ENCODE measurements at places on chromosomes 5 and 9.
A peak's percentile ranks its signal among the peaks of the same experiment; 100 is the strongest.

GRCh38 chr5:91443023-91443422 is 59.9 kb upstream of the ARRDC3 start:
- no peak for DNase-seq

GRCh38 chr5:128799945-128800344 is 165.3 kb upstream of the SLC27A6 start:
- no peak for DNase-seq

DNA sequence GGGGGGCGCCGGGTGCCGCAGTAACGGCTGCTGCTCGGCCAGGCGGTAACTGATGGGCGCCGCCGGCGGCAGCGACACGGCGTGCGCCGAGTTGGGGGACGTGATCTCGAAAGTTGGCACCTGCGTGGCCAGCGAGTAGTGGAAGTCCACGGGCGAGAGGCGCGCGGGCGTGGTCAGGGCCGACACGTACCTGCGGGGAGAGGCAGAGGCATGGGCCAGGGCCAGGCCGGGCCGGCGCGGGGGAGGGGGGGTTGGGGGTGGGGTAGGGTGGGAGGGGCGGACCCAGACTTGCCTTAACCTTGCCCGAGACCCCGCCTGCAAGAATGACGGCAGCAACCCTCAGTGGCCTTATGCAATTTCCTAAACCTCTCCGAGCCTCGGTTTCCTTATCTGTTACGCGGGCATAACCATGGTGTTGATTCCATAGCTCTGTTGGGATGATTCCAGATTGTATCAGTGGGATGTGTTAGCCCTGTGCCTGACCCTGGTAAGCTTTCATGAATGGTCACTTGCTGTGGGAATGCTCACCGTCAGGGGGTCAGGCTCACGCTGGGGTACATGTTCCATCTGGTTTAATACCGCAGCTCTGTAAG is 53.0 kb downstream of the PSD2 start:
- no peak for DNase-seq

DNA sequence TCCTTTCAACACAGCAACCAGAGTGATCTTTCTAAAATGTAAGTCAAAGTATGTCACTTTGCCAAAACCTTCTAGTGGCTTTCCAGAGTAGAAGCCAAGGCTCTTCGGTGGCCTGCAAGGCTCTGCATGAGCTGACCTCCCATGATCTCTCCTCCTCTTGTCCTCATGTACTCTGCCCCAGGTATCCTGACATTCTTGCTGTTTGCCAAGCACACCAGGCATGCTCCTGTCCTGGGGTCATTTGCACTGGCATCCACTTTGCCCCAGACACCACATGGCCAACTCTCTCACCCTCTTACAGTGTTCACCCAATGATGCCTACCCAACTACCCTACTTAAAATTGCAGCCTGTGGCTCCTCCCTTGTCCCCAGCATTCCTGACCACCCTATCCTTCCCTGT is 86.3 kb downstream of the ZNF618 start:
- DNase-seq: no peak

GRCh38 chr5:141646026-141646425 is 5.2 kb downstream of the FCHSD1 start:
- no peak for DNase-seq

DNA sequence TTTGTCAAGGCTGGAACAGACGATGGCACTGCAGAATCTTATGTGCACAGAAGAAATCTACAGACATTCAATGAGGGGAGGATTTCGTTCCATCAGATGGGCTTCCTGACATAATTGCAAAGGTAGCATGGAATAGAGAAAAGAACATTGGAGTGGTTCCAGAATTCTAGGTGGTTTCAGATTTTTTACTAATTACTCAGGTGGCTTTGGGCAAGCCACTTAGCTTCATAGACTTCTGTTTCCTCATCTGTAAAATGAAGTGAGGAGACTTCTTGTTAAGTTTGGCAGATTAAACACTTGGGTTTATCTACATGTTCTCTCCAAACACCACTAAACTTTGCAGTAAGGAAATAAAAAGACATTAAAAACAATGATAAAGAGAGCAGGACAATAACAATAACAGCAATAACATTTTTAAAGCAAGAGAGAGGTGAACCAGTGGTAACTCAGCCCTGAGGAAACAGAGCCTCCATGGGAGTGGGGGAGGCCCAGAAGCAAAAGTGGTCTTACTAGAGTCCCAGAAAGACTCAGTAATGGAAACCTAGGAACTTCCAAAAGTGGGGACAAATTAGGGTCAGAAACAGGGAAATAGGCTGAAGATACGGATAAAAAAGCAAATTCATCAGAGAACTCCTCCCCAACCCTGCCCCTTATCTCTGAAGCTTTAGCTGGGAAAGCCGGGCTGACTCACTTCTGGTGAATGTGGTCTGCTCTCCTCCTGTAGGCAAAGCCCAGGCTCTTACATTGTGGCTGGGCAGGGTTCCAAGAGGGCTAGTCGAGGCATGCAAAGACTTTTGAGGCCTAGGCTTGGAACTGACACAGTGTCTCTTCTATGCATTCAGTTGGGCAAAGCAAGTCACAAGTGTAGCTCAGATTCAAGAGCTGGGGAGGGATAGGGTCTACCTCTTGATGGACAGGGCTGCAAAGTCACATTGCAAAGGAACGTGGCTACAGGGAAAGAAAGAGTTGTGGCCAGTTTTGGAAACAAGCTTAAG is 11.8 kb upstream of the ACTBL2 start:
- DNase-seq: no peak

GRCh38 chr5:80161165-80161564 is 94.7 kb downstream of the SERINC5 start:
- DNase-seq: no peak

DNA sequence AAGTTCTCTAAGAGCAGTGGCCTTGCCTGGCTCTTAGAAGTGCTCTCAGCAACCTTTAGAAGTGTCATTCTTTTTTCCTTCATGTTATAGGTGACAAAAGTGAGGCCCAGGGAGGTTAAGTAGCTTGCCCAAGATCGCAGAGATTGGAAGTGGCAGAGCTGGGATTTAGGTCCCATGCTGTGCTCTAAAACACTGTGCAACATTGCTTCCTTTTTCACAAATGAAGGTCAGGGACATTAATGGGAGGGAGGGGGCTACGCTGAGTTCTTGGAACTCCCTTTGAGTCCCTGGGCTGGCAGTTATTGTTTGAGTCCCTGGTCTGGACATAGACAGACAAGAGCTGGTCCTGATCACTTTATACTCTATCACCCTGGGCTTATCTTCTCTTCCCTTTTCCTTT is 45.3 kb downstream of the PAM start:
- DNase-seq: no peak

DNA sequence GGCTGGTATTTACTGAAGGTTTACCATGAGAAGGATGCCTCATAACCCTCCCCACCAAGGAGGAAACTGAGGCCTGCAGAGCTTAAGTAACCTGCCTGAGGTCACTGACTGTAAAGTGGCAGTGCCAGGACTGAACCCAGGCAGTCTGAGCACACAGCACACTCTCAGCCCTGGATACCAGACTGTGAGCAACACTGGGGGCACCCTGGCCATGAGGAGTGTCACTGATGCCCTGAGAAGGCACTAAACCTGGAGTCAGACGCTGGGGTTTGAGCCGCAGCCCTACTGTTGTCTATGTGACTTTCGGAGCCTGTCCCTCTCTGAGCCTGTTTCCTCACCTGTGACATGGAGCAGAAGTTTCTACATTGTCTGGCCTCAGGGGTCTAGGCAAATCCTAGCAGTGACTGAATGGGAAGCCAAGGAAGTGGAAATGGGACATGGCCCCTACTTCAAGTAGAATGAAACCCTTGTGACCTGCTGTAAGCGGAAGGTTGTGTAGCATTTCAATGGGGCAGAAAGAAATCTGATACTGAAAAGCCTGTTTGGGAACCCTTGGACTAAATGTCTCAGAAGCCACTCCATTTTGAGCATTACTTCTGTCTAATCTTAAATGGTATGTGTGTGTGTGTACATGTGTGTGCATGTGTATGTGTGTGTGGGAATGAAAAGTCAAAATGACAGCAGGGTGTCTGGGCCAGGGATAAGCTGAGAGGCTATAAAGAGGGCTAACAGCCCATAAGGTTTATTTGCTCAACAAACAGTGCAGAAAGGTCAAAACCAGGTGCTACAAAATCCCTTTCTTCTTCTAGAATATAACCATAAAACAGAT is 36.0 kb downstream of the B4GALT1 start:
- DNase-seq: no peak

GRCh38 chr5:143674469-143674786 is 137.5 kb upstream of the HMHB1 start:
- DNase-seq: no peak

DNA sequence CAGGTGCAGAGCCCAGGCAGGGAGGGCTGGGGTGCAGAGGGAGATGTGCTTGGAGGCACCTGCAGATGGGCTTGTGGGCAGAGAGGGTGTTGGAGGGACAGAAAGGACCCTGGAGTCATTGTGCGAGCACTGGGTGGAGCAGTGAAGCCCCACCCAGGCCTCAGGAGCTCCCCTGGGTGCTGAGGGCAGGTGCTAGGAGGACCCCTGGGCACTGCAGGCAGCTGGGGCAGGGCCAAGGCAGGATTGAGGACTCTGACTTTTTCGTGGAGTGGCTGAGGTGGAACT is 10.3 kb upstream of the SLC6A18 start:
- DNase-seq: peak; percentile 57

DNA sequence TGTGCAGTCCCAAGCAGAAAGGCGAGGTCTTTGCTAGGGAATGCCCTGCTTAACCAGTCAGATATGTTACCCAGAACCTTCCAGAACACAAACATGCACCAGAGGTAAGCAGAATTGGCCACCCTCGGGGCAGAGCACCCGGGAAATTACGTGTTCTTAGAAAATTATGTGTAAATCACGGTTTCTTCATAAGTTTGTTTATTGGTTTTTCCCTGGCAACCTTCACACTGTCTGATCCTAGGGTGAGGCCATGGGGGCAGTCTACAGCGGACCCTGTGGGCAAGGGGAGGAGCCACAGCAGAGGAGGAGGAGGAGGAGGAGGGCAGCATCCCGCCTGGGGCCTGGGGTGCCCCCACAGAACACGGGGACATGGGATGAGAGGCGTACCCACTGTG is 31.4 kb downstream of the RXRA start:
- no peak for DNase-seq

- no peak for DNase-seq
Measured at GRCh38 chr9:7304627-7304995, 495.0 kb downstream of the DMAC1 start.

DNA sequence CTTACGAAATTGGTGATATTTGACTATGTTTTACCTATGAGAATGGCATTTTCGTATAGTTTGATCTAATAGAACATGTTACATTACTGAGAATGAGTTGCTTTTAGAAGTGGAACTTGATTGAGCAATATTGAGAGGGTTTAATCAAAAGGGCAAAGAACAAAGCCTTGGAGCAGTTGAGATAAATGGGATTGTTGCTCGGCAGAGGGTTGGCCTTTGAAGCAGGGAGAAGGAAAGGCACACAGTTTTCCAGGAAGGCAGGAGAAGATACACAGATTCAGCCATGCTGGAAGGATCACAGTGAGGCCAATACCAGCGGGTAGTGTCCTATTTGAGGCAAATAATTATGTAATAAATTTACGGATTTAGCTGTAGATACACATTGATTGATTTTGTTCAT is 19.5 kb downstream of the MAN2A1 start:
- DNase-seq: no peak

GRCh38 chr5:61023131-61023530 is 78.1 kb downstream of the NDUFAF2 start:
- no peak for DNase-seq

DNA sequence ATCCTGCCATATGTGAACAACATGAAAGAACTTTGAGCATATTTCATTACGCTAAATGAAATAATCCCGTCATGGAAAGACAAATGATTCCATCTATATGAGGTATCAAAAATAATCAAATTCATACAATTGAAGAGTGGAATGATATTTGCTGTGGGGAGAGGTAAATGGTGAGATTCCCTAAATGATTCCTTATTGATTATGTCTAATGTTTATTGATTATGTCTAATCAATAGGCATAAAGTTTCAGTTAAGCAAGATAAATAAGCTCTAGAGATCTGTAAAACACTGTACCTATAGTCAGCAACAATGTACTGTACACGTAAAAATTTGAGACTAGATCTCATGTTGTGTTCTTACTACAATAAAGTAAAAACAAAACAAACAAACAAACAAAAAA is 85.4 kb upstream of the MEGF10 start:
- DNase-seq: no peak

DNA sequence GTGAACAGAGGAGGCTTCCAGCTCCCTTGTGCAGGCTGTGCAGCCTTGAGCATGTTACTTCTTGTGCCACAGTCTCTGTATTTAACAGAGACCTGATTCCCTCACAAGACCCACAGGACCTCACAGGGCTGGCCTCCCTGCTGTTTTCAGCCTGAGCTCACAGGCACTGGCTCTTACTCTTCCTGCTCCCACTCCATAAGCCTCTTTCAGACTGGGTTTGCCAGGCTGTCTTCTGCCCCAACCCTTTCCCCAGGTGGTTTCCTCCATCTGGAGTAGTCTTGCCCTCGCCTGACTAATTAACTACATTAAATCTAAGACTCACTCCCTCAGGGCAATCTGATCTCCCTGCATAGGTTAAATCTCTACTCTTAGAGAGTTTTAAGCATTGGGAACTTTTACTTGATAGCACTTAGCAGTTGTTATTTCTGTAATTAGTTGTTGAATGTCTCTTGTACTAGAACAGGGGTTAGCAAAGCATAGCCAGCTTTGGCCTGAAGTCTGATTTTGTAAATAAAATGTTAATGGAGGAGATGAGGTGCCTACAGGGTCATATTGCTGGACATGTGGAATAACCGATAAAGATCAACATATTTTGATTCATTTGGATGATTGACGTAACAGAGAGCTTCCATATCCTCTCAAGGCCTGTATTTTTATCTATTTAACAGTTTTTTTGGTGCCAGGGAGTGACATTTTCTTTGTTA is 28.6 kb upstream of the SPATA31E1 start:
- DNase-seq: no peak

GRCh38 chr9:69325409-69326212 is 596 bp downstream of the ENTREP1 start:
- DNase-seq: no peak

DNA sequence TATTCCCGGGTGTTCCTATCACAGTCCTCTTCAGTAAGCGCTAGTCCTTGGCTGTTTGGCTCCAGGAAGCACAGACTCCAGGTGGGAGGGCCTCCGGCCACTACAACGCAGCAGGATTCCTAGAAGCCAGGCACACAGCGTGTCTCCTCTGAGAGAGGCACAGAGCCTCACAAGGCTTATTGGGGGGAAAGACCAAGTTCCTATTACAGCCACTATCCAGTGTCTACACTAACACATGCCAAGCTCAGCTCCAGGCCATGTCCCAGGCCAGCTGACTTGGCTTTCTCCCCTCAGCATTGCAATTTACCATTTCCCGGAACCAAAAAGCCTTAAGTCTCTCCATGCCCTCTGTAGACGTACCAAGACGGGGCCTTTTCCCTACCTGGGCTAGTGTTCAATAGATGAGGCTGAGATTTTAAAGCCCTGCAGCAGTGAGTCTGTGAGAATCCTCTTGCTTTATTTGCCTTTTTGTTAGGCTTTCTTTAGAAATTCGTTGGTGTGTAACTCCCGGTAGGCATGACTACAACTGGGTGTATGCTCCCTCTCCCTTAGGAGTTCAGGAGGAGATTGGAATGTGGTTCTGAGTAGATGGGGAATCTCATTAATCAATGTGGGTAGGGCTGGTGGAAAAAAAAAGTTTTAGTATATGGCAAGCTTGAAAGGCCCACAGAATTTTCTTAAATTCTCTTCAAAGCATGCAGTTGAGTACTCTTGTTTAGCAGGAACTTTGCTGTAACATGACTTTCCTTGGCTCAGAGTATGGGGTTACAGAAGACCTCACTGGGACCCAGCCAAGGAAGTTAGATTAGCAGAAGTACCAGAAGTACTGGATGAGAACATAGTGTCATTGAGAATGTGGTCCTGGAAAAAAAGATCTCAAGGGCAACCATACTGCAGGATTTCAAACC is 84.3 kb upstream of the SLC1A3 start:
- DNase-seq: no peak
